ENCODE measurements at places on chromosomes 16 and 17.
A peak's percentile ranks its signal among the peaks of the same experiment; 100 is the strongest.

DNA sequence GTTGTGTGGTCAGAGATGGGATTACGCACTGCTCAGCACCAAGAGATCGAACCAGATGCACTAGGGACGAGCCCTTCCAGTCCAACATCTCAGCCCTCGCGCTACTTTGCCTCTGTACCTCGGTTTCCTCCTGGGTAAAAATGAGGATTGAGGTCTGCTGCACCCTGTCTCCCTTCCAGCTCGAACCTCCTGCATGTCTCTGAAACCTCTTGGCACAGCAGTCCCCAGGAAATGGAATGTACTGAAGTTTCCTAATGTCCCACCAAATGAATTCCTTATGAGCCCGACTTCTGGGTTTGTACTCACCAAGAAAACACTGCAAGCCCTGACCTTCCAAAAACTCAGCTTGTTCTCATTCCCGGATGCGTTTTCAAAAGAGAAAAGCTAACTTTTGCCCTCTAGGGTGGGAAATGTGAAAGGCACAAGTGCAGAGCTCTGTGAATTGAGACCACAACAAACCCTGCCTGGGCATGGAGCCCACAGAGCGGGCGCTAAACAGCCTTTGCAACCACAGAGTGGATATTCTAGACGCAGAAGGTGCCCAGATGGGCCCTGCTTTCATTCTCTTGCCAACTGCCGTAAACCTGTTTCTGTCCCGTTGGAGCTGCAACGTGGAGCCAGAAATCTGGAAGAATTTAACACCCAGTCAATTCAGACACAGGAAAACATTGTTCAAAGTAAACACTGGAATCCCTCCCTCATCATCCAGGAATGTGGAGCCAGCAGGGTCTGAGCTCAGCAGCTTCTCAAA is 10.3 kb downstream of the CDRT4 start:
- no peak for DNase-seq

- DNase-seq = no peak
These were observed 10.5 kb downstream of the DBNDD1 start for GRCh38 chr16:90008708-90009145.

- DNase-seq = no peak
These were observed 139.6 kb downstream of the SKAP1 start for GRCh38 chr17:48290378-48290777.

DNA sequence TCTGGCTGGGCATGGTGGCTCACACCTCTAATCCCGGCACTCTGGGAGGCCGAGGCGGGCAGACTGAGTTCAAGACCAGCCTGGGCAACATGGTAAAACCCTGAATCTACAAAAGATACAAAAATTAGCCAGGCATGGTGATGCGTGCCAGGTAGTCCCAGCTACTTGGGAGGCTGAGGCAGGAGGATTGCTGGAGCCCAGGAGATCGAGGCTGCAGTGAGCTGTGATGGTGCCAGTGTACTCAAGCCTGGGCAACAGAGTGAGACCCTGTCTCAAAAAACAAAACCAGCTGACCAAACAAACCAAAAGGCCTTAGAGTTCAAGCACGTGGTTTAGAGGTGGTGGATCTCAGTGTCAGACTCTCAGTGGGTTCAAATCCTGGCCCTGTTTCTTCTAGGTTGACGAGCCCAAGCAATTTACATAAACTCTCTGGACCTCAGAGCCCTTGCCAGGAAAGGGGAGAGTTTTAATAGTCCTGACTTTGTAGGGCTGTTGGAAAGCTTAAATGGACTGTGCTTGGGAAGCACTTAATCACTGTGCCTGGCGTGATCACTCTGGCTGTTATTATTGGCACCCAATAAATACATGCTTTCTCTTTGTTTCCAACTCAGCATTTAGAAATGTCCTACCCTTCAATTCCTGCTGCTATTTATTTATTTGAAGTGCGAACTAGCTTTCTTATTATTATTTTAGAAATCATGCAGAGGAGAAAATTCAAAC is 44.7 kb downstream of the ABCC1 start:
- no peak for DNase-seq

DNA sequence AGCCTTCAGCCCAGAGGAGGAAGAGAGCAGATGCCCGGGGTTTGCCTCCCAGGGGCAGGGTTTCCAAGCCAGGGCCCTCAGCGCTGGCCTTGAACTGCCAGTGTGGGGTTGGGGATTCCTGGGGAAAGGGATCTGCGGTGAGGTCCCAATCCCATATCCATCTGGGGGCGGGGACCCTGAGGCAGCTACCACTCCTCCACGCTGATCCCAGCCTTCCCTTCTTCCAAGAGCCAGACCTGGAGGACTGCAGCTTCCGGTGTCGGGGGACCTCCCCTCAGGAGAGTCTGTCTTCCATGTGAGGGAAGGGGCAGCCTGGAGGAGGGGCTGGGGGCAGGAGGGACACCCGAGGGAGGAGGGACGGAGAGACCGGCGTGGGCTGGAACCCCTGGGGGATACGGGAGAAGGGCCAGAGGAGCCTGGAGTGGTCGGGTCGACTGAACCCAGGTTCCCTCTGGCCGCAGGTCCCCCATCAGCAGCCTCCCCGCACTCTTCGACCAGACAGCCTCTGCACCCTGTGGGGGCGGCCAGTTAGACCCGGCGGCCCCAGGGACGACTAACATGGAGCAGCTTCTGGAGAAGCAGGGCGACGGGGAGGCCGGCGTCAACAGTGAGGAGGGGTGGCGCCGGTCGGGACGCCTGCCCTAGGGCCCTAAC is 10.7 kb upstream of the CISD3 start:
- no peak for DNase-seq

DNA sequence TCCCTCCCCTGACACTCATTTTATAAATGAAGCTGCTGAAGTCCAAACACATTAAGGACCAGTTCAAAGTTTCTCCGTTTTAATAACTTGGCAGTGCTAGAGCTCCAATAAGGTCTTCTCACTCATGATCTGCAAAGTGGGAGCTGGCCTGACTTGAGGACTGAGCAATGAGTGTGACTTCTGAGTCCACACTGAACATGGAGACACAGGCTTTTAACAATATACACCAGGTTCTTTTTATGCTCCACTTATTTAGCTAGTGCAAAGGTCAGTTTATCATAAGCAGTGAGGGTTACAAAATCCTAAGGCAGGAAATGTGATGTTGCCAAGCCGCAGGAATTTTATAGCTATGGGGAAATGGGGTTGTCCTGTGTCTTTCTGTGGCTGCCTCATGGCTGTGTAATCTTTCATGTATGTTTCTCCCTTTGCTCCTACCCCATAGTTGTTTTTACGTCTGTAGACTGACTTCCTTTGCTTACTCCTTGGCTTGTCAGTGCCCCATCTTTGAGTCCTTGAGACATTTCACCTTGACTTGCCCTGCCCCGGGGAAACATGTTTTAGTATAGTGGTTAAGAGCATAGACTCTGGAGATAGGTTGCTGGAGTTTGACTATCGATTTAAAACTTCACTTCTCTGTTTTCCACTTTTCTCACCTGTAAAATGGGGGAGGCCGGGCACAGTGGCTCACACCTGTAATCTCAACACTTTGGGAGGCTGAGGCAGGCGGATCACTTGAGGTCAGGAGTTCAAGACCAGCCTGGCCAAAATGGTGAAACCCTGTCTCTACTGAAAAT is 12.2 kb upstream of the MMD start:
- DNase-seq = peak; percentile 75

DNA sequence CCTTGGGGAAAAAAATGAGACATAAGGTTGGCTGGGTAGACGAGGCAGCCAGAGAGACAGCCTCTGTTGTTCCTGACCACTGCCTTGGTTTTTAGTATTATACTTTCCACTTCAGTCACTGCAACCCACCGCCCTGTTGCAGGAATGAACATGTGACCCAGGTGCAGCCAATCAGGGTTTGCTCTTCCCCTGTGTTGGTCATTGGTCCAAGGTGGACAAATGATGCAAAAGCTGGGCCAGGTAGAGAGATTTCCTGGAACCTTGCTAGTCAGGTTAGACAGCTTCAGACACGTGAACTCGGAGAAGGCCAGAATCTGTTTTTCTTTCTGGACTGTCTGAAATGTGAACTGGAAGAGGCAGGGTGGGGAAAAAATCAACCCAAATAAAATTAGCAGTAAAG is 452.4 kb upstream of the RBFOX1 start:
- DNase-seq = no peak

GRCh38 chr16:85220964-85221731 is 108.9 kb upstream of the CIBAR2 start:
- DNase-seq = no peak

- no peak for DNase-seq
These were observed 2.0 kb downstream of the NPTX1 start for GRCh38 chr17:80474231-80474960.

DNA sequence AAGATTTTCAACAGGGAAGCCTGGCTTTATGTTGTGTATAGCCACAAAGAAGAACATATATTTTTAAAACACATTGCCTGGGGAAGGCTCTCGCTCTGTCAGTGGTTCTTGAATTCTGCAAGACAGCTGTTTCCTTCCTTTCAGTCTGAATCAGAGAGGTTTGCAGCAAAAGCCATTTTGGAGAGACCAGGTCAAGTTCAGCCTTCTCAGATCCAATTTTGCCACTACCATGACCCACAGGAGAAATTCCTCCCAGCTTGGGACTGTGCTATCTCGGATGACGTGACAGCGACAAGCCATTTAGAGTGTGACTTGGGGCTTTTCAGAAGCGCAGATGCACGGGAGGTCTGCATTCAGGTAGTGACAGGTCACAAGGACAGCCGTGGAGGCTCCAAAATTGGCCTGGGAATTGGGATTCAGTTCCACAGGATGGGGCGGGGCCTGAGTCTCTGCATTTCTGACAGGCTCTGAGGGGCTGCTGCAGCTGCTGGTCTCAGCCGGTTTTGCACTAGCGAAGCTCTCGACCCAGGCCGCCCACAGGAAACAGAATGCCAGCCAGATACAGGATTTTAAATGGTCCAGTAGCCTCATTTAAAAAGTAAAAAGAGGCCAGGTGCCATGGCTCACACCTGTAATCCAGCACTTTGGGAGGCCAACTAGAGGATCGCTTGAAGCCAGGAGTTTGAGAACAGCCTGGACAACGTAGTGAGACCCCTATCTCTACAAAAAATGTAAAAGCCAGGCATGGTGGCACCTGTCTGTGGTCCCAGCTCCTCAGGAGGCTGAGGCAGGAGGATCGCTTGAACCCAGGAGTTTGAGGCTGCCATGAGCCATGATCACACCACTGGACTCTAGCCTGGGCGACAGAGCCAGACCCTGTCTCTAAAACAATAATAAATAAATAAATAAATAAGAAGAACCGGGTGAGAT is 196.6 kb upstream of the CIBAR2 start:
- DNase-seq = no peak

- DNase-seq = no peak
These were observed at the start of gene ITGAE for GRCh38 chr17:3800362-3801271. ITGAE (minus strand) TSS chr17:3801188; CDS start chr17:3801144, 44 bp downstream.

GRCh38 chr17:5078106-5079028 is at the start of gene ZFP3:
ZFP3 (plus strand) TSS chr17:5078467; CDS start chr17:5091505, 13,038 bp downstream.
- DNase-seq = peak; percentile 74

DNA sequence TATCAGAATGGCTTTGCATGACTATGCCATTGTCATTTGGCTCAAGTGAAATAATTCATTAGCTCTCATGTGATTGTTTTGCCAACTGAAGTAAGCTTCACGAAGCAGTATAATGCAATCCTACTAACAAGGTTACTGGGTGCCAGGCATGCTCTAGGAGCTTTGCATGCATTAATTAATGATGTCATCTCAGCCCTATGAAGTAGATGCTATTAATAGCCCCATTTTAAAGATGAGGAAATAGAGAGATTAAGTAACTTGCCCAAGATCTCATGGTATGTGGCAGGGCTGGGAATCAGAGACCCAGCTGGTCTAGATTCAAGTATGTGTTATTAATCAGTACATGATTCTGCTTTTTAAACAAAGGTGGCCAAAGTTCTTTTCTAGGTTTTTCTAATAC is 14.1 kb downstream of the KRT39 start:
- DNase-seq = no peak

DNA sequence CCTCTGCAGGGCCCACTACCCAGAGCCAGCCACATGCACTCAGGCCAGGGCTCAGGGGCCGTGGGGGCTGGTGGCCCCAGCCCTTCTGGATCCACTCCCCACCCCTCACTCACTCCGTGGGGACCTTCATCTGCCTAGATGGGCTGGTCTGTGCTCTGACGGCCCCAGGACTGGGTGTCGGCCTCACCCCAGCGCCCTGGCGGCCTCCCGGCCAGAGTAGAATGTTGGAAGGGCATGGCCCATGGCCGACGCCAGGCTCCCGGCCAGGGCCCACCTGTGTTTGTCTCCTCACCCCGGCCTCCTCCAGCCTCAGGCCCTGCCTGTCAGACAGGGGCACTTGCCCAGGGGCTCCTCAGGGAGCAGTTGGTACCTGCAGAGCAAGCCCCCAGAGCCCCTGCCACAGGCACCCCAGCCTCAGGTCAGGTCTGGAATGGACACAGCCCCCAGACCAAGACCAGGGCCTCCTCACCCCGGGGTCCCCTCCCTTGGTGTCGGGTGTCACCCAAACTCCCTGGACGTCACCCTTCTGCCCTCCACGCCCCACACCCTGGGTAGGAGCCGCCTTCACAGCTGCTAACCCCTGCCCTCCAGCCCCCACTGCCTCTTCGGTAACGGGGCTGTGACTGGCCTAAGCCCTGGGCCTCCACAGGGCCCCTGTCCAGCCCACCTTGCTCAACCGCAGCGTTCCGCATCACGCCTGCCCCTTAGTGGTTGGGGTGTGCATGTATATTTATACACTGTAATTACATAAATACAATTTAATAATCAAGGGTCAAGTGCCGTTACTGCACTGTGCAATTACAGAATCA is 3.0 kb upstream of the CDH15 start:
- no peak for DNase-seq

DNA sequence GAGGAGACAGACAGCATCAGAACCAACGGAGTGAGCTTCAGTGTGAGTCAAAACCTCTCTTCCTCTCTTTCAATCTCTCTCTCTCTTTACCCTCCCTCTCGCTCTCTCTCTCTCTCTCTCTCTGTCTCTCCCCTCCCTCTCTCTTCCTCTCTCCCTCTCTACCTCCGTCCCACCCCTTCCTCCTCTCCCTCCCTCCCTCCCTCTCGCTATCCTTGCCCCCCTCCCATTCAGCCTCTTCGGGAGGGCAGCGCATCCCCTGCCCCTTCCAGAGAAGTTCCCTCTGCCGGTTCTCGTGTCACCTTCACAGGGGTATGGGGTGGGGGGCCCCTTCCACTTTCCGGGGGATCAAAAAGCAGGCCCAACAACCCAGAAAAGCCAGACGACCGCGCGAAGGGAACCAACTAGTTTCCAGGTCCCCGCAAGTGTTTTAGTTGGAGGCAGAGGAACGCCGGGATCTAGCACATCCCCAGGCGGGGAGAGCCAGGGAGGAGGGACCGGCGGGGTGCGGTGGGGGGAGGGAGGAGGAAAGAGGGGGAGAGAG is 28.9 kb upstream of the RBFOX1 start:
- no peak for DNase-seq

GRCh38 chr17:15965528-15965927 is 20.6 kb downstream of the ADORA2B start:
- no peak for DNase-seq

DNA sequence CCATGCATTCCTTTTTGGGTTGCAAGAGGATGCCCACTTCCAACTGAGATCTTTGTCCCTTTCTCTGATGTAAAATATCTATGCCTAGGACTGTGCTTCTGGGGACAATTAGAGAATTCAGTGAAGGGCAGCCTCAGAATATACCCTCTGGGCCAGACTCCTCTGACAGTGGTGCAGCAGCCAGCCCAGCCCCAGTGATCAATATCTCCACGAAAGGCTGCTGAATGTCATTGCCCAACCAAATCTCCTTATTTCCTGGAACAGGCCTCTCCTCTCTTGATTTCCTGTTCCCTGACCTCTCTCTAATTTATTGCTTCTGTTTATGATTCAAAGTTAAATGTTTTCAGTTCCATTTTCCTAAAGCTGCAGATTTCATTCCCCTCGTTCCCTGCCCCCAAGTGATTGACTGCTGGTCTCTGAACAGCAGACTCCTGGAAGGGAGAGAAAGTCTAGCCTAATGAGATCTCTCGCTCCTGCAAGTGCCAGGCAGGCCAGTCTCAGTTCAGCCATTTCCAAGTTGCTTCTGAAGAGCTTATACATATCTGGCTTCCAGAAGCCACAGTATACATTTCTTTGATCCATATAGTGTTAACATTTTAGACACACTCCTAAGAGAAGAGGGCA is 104.4 kb upstream of the SALL1 start:
- DNase-seq = no peak
